ENCODE measurements at places on chromosomes 7 and 10. TPM values are rescaled to one million over a fixed set of nuclear protein-coding genes. Genes with fewer than 3 reads are reported as not detected.
A peak's percentile ranks its signal among the peaks of the same experiment; 100 is the strongest.

DNA sequence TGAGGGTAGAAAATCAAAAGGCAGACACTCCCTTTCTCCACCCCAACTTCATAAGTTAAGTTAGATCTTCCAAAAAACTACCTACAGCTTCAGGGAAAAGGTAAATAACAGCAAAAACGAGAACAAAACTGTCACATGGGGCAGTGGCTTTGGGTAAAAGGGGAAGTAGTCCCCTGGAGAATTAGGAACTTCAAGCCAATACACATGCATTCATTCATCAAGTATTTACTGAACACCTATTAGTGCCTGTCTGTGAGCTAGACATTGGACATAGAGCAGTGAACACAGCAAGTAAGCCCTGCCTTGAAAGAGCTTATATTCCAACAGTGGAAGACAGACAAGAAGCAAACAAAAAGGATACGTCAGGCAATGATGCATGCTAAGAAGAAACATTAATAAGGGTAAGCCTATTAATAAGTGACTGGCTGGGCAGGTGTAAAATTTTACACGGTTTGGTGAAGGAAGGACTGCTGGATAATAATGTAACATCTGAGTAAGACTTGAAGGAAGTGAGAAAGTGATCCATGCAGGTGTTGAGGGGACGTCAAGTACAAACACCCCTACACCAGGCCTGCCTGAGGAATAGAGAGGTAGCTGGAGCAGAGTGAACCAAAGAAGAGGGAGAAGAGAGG lies 69.6 kb upstream of the RAPGEF5 start:
- no peak for DNase-seq

DNA sequence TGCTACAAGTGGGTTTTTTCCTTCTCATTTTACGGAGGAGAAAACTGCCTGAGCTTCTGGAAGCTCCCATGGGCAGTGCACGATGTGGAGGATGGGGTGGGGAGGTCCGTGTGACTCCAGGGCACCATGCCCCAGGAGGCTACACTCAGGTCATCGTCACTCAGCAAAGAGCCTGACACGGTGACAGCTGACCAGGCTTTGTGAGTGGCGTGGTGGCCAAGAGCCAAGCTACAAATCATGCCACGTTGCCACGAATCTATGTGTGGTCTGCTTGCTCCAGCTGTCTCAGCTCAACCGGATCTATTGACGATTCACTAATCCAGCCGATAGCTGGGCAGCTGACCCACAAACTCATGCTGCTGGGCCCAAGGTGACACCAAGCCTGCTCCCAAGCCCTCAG lies 27.6 kb upstream of the C10orf71 start:
- DNase-seq, result no peak

DNA sequence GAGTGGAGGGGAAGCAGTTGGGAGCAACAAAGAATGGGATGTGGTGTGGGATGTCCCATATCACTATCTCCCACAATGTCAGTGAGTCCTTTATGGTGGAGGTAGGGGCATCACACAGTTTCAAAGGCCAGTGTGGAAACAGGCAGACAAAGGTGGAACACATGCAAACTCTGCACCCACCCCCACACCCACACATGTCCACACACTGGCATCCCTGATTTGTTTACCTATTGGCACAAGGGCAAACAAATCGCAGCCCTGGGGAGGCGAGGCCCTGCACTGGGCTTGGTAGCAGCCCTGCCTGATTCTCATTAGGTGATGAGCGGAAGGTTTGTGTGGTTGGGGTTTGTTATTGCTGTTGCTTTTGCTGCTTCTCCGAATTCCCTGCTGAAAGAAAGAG lies 243.3 kb downstream of the GRID1 start:
- no peak for DNase-seq

DNA sequence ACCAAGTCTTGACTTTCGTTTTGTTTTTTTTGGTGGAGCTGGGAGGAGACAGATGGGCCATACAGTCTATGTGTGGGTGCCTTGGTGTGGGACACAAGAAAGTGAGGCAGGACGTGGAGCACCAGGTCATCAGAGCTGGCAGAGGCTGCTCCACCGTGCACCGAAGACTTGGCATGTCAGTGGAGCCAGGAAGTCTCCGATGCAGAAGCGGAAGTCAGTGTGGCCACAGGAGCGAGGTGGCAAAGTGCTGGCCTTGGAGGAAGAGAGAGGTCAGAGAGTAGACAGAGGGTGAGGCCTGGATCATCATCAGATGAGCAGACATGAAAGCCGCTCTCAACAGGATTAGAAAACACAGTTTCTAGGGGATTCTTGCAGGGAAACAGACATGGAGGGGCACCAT lies 116.8 kb downstream of the MGMT start:
- no peak for DNase-seq

GRCh38 chr7:3301831-3302618 lies 973 bp downstream of the SDK1 start:
- DNase-seq, result peak; percentile 54

CREB3L2 gene
- 3.5 TPM for total RNA-seq

- DNase-seq, result peak; percentile 67
These were observed 17.2 kb downstream of the TSPAN33 start for GRCh38 chr7:129161524-129162225.
